SK-N-MC (cell line): ENCODE measurements at places on chromosomes 4 and X.

- DNase-seq: no peak
Measured at GRCh38 chrX:126994032-126994600, 174.6 kb downstream of the PRR32 start.

- no peak for DNase-seq
Measured at GRCh38 chr4:119733431-119733830, 104.8 kb upstream of the PDE5A start.

DNA sequence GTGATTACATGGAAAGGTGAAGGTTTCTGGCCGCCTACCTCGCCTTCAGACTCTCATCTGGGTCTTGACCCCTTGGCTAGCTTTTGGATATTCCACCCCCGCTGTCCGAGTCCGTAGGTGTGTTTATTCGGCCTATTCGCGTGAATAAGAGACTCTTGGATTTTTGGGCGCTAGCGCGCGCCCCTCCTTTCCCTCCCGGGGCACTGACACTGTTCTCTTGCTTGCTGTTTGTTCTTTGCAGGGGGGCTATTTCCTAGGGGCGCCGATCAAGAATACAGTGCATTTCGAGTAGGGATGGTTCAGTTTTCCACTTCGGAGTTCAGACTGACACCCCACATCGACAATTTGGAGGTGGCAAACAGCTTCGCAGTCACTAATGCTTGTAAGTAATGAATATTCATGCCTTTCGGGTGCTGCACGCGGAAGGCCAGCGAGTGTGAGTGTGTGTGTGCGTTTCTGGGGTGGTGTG lies 932 bp downstream of the GRIA2 start:
- no peak for DNase-seq

DNA sequence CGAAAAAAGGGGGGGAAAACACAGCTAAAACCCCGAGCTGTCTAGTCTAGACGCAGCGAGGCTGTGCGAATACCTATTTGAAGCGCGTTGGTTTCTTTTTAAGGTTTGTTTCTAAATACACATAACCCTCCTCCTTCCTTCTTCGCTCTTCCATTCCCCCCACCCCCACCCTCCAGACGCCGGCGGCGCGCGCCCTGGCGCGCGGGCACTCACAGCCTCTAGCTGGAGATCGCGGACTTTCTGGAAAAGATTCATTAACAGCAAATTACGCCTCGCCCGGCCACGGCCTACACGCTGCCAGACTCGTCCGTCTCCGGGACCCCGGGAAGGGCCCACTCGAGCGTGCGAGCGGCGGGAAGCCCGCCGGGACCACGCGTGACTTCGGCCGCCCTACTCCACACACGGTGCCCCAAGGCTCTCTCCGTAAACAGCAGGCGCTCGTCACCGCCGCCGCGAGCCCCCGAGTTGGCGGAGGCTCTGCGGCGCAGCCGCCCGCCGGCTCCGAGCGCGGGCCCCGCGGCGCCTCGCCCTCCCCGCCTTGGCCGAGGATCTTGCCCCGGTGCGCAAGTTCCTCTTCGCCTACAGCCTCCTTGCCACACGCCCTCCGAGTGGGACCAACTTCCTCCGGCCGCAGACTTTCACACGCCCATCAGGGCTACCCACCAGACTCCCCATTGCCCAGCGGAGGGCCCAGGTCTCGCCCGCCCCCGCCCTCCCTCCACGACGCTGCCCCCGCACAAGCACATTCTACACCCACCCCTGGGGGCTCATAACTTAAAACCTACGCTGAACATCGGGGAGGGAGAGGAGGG lies 2.0 kb downstream of the BCOR start:
- no peak for DNase-seq

- no peak for DNase-seq
Measured at GRCh38 chr4:8241211-8241779, 28.3 kb upstream of the HTRA3 start.

GRCh38 chrX:25810202-25810601 lies 327.9 kb upstream of the MAGEB18 start:
- no peak for DNase-seq

- DNase-seq: no peak
Measured at GRCh38 chr4:62717154-62717553, 1517.0 kb downstream of the ADGRL3 start.

DNA sequence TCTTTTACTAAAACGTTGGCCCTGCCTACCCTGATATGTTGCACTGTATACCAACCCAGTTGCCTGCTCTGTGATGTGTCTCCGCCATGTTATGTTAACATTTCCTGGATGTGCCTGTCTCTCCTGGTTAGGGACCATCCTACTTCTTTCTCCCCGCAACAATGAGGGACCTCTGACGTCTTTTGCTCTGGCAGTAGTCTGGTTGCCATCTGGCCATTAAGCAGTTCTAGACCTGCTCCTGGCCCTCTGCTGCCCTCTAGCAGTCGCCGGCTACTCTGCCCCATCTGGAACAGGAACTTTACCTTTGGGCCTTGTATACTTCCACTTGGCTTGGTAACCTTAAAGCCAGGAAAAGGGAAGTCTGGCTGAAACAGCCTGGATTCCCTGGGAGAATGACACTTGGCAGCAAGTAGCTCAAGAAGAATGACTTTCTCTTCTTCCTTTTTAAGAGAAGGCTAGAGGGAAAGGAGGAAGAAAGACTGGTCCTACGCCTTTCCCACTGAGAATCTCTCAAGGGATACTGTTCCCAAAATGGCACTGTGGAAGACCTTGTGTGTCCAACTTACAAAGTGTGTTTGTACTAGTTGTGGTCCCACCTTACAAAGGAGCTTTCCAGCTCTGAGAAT lies 63.5 kb downstream of the GPC3 start:
- no peak for DNase-seq

- DNase-seq: no peak
Measured at GRCh38 chrX:42229533-42229932, 306.2 kb upstream of the CASK start.

DNA sequence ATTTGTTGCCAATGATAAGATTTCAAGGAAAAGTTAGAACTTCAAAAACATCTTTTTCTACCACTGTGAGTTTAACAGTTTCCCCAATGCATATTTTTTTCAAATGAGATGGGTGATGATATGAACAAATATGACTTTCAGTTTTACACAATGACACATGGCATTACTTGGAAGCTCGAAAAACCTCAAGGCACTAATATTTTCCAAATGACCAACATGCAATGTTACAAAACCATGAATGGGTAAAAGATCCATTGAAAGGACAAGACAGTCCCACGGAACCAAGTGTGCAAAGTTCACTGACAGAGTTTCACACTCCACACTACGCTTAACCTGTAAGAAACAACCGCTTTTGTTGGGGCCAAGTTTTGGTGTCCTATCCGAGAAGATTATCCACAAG lies 84.5 kb downstream of the CD99L2 start:
- DNase-seq: no peak

GRCh38 chr4:90137555-90137954 lies 10.4 kb downstream of the CCSER1 start:
- DNase-seq: no peak

GRCh38 chrX:49892542-49892941 lies 13.3 kb downstream of the USP27X start:
- peak; percentile 40 for DNase-seq

- no peak for DNase-seq
Measured at GRCh38 chrX:38878641-38879340, 77.5 kb downstream of the MID1IP1 start.

GRCh38 chrX:72143609-72143907 lies 11.8 kb upstream of the RTL5 start:
- no peak for DNase-seq

DNA sequence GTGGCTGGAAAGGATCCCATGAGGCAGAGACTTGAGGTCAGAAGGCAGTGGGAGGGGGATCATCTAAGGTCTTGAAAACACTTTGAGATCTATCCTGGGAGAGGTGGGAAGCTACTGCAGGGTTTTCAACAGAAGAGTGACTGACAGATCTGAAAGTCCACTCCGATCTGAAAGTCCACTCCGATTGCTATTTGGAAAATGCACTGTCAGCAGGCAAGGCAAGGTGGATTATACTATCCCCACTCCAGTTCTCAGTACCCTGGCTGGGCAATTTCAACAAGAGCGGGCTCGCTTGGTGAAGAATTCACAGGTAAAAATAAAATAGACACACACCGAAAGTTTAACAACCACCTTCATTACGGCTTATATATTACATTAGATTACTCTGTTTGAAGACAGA lies 42.3 kb upstream of the C1QTNF7 start:
- no peak for DNase-seq

DNA sequence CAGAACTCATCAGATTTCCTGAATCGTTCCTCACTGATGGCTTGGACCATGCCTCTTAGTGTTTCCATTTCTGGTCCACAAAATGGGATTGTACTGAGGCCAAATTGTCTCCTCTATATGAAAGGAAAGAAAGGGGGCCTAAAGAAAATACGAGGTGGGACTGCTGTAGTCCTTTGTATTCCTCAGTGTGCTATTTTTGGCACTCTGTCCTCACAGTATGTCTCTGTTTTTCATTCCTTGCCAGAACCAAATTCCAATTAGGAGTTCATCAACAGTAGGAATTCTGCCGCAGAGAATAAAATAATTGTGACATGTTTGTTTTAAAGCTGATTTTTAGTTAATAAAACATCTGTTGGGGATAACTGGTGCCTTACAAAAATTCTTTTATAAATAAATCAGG lies 515.7 kb downstream of the SMARCA1 start:
- DNase-seq: no peak

DNA sequence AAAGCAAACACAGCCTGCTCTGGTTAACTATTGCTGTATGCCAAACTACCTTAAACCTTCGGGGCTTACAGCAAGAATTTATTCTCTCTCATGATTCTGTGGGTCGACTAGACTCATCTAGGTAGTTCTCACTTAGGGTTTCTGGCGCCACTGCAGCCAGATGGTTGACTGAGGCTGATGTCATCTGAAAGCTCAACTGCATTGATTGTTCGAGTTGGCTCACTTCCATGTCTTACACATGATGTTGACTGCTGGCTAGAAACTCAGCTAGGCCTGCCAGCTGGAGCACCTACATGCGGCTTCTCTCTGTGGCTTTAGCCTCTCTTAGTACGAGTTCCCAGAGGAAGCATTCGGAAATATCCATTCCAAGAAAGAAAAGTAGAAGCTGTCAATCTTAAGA lies 103.2 kb downstream of the SRPX start:
- no peak for DNase-seq

GRCh38 chr4:15451181-15451865 lies 18.4 kb upstream of the CC2D2A start:
- no peak for DNase-seq

GRCh38 chr4:121658125-121658524 lies 38.7 kb downstream of the ANXA5 start:
- DNase-seq: no peak

- no peak for DNase-seq
Measured at GRCh38 chr4:188680004-188680666, 540.9 kb downstream of the TRIML1 start.

- DNase-seq: no peak
Measured at GRCh38 chrX:109797311-109797975, 64.4 kb upstream of the ACSL4 start.

- DNase-seq: no peak
Measured at GRCh38 chrX:44972132-44972531, 99.1 kb downstream of the KDM6A start.
